ENCODE measurements at places on chromosomes 6 and 20.

GRCh38 chr6:96196633-96197032 lies 180.9 kb downstream of the FUT9 start:
- no peak for DNase-seq

- DNase-seq, result no peak
These were observed 16.7 kb upstream of the PI3 start for GRCh38 chr20:45157962-45158361.

DNA sequence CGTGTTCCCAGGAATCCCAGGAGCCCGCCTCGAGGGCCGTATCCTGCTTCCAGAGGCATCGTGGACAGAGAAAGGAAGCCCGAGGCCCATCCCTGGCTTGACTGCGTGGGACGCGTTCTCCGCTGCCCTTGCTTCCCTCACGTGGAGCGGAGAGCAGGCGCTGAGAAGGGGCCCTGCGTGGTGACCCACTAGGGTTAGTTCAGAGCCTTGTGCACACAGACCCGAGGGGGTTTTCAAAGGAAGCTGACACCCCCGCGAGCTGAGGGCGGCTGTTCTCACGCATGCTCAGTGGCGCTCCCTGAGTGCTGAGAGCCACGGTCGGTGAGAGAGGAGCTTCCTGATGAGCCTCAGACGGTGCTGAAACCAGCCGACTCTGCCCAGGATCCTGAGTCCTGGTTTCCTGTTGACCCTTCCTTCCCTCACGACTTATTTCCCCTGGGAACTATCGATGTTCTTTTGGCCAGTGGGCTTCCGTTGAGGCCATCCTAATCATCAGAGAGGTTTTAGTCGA lies 28.9 kb upstream of the CCR6 start:
- DNase-seq, result peak; percentile 69

GRCh38 chr6:125101128-125101527 lies 52.4 kb upstream of the TPD52L1 start:
- no peak for DNase-seq

- peak; percentile 34 for DNase-seq
These were observed 39.8 kb upstream of the PTPN1 start for GRCh38 chr20:50470264-50470858.

- no peak for DNase-seq
These were observed 330.1 kb downstream of the HDGFL1 start for GRCh38 chr6:22899426-22899825.

GRCh38 chr6:30160785-30161531 lies at the start of gene TRIM10:
TRIM10 (minus strand) TSS chr6:30161211; CDS start chr6:30160858, 353 bp downstream.
- DNase-seq, result no peak

DNA sequence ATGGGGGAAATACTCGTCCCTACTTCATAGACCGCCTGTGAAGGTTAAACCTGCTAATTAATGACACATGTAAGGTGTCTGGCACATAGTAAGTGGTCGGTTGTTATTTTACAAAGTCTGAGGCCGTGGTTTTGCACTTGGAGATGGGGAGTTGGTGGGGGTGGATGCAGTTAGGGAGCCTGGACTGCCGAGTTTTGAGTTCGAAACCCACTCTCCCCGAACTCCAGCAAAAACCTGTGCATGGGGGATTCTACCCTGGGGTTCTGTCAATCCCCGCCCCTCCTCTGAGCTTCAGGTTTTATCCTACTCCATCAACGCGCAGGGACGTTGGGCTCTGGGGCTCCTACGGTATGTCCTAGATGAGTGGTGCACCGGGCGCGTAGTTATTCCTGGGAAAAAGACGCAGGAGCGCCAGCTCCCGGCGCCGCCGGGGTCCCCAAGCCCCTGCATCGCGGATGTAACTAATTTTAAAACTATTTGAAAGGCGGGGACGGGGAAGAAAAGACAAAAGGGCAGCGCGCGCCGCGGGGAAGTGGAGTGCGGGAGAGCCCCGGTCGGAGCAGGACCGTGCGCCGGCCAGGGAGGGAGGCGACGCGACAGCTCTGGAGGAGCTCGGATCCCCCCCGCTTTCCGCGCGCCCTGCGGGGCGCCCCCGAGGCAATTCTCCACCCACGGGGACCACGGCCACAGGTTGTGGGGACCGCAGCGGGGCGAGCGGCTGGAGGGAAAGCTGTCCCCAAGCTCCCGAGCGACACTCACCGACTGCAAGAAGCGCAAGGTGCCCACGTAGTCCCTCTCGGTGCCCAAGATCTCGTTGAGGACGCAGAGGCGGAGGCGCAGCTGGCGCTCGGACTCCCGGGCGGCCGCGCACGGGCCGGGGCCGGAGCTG lies 672 bp downstream of the PREX1 start:
- peak; percentile 16 for DNase-seq

GRCh38 chr20:14415467-14415866 lies 78.1 kb upstream of the FLRT3 start:
- DNase-seq, result no peak

DNA sequence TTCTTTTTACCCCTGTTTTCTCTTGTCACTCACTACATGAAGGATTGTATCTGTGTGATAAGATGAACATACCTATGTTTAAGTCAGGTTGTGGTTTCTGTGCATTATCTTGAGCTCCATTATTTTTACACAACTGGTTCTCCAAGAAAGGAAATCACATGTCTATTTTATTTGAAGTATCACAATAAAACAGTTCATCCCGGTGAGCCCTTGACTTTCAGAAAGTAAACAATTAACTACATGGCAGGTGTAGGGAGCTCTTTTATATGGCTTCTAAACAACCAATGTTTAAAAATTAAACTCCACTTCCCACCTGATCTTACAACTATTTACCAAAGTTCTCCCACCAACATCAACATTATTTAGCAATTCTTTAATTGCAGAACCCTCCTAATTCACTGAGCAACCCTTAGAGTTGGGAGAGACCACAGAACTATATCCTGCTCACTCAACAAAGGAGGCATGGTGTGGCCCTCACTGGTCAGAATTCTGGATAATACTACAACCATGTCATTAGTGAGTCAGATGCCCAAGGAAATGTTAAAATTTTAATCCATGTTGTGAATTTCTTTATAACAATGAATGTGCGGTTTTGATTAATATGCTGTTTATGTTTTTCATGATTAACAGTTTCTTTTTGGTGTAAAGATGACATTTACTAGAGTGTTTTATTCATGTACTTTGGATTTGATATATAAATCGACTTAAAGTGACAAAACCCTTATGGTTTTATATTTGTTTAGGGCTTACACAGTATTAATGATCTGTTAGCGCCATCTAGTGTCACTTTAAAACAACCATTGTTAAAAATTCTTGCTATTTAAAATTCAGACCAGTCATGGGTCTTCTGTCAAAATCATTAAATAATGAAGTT lies 50.0 kb upstream of the SCGN start:
- DNase-seq, result no peak

GRCh38 chr6:153125032-153125431 lies 6.0 kb downstream of the RGS17 start:
- no peak for DNase-seq

DNA sequence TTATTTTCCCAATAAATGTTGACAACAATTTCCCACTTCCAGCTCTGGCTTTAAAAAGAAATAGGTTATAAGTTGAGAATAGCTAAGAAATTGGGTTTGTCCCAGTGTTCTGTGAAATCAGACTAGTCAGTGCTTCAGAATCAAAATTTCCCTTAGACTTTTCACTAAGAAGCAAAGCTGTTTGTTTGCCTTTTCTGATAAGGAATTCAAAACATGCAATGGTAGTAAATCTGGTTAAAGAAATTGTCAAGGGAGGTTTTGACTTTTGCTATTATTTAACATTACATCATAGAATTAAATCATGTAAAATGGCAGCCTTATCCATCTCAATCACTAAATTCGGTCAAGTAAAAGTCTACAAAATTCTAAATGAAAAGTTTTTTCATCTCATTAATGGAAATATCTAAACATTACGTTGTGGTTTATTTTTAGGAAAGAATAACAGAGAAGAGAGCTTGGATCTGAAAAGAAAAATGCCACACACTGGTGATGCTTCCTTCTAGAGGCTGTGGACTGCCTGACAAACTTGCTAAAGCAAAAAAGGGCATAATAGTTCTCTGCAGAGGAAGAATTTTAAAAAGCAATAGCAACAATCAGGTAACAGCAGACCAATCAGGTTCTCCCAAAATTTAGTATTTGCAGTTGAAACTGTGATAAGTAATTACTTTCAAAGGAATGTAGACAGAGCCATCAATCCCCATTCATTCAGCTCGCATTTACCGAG lies 36.4 kb downstream of the PLAGL1 start:
- no peak for DNase-seq

- no peak for DNase-seq
These were observed 83.7 kb downstream of the STXBP5 start for GRCh38 chr6:147287869-147288271.

- DNase-seq, result no peak
These were observed 86.4 kb downstream of the OPRM1 start for GRCh38 chr6:154125421-154125820.

GRCh38 chr6:30687659-30688431 lies 1.4 kb upstream of the PPP1R18 start:
- DNase-seq, result no peak

GRCh38 chr6:43125119-43125518 lies 46.0 kb upstream of the SRF start:
- DNase-seq, result no peak

GRCh38 chr6:109434456-109434855 lies 6.0 kb downstream of the PPIL6 start:
- no peak for DNase-seq

DNA sequence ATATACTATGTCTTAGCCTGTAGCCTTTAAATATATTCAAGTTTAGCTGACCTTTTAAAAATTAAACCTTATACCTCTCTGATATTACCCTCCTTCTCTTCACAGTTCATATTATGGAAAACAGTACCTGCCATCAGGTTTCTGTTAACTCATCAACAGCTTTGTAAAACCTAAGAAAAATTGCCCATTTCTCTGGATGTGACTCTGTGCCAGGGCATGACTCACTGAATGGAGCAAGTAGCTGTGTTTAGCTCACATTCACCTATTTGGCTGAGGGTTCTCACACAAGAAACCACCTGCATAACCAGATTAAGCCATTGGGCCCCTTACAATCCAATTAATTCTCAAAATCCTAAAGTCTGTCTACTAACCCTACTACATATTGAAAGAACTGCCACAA lies 678.8 kb upstream of the MARCKS start:
- DNase-seq, result no peak

- DNase-seq, result no peak
These were observed 144.7 kb upstream of the FBXL4 start for GRCh38 chr6:99092461-99092860.

DNA sequence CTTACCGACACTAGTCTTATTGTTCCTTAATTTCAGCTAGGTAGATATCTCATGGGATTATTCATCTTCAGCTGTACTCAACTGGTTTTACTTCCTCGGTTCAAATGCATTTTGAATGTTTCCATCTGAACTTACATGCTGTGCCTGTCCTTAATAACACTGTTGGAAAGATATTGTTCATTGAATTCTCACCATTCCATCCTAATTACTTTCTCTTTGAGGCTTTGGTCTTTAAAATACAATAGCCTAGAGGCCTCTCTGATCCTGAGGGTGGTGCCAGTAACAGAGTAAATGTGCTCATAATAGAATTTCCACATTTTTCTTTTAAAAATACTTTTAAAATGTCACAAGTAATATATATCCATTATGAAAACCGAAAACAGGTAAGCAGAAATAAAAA lies 54.0 kb downstream of the IL20RA start:
- no peak for DNase-seq

DNA sequence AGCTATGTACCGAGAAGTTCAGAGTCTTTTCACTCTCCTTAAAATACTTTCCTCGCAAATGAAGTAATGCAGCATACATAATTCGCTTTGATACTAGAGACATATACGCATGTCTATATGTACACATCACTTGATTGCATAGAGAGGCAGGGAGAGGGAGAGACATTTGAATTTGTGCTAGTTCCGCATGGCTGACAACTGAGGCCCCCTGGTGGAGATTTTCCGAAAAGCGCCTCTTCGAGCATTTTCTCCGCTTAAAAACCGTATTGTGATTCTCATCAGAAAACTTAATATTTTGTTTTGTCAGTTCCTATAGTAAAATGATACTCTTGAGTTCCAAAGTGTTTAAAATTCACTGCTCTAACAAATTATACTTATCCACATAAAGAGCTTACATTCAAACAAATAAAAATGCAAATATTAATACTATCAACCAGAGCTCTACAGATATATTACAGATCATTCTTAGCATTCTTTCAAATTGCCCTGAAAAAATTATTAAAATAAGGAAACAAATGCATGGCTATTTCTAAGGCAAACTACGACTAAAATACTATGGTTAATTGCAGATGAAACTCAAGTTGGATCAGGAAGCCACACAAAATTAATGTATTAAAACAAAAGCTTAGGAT lies 637 bp downstream of the MYLK4 start:
- peak; percentile 62 for DNase-seq

GRCh38 chr6:157281570-157281969 lies 41.7 kb downstream of the TMEM242 start:
- no peak for DNase-seq

DNA sequence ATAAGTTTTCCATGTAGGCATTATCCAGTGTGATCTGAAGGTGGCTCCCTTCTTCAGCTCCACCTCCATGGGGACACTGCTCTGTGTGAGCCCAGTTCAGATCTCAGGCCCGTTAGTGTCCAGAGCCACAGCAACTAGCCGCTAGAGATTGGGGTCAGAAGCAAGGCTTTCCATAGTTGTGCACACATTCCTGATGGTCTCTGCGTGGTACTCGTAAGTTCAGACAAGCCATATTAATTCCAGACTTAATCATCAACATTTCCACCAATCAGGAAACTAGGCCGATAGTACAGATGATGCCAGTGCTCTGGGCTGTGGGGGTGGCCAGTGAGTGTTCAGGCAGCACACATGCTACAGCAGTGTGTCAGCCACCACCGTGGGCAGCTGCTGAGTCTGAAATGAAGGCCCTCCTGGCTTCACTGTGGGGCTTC lies 17.5 kb upstream of the SYNCRIP start:
- DNase-seq, result no peak

DNA sequence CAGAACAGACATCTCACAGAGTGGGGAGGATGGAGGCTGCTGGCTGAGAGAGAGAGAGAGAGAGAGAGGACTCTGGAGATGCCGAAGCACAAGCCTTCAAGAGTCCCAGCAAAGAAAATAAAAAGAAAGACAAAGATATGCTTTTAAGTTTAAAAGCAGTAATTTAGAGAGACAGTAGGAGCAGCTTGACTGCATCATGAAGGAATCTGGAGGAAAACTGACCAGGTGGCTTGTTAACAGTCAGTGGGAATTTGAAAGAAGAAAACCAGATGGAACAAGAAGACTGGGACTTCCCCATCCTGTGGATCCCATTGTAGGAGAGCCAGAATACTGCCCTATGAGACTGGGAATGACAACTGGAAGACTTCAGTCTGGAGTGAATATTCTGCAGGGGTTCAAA lies 46.3 kb upstream of the PLN start:
- no peak for DNase-seq

GRCh38 chr20:44296011-44296410 lies 15.0 kb downstream of the FITM2 start:
- no peak for DNase-seq

- DNase-seq, result no peak
These were observed 54.3 kb downstream of the SNAI1 start for GRCh38 chr20:50037123-50037522.

GRCh38 chr6:89830170-89830809 lies 610 bp downstream of the CASP8AP2 start:
- DNase-seq, result peak; percentile 16

Data from CD4-positive, CD25-positive, alpha-beta regulatory T cell (primary cell).